ENCODE measurements at places on chromosomes 11 and 22.

DNA sequence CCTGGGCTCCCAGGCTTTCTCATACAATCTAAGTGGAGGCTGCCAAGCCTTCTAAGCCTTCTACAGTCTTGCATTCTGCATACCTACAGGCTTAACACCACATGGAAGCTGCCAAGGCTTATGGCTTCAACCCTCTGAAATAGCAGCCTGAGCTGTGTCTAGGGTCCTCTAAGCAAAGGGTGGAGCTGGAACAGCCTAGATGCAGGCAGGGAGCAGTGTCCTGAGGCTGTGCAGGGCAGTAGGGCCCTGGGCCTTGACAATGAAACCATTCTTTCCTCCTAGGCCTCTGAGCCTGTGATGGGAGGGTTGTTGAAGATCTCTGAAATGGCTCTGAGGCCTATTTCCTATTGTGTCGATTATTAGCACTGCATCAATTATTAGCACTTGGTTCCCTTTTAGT, 150.9 kb upstream of the GRK3 start:
- no peaks in the 10 kb centered on the region for H3K36me3 ChIP-seq
- no peak overlapping the region for H3K27ac ChIP-seq
- no peaks in the 10 kb centered on the region for H3K4me1 ChIP-seq
- H3K4me3 ChIP-seq: no peak overlapping the region
- no peak for DNase-seq

DNA sequence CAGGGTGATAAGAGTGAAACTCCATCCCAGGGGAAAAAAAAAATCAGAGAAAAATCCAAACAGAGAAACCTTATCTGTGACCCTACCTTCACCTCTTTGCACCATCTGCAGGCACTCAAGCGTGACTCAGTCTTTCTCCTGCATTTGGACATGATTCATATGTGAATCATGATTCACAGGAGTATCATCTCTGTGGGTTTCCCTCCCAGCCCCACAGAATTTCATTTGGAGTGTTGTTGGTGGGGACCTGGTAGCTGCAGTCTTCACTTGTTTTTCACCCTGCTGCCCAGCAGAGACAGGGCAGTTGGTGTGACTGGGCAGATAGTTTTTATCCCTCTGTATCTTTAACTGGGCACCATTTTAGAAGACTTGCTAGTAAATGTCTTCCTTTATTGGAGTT, 75.7 kb downstream of the DEPDC5 start:
- H3K36me3 ChIP-seq: no peaks in the 10 kb centered on the region
- no peak overlapping the region for H3K4me3 ChIP-seq
- no peak overlapping the region for H3K27ac ChIP-seq
- peaks cover 20% of the 10 kb centered on the region for H3K4me1 ChIP-seq
- H3K27me3 ChIP-seq: no peaks in the 10 kb centered on the region

GRCh38 chr11:67027483-67027930, 4.6 kb downstream of the SYT12 start:
- no peak for DNase-seq
- no peak overlapping the region for H3K27ac ChIP-seq
- H3K4me1 ChIP-seq: peaks cover 15% of the 10 kb centered on the region
- H3K36me3 ChIP-seq: no peaks in the 10 kb centered on the region
- H3K4me3 ChIP-seq: no peak overlapping the region

GRCh38 chr11:113615773-113616172, 90.3 kb downstream of the TMPRSS5 start:
- no peak for DNase-seq
- H3K27ac ChIP-seq: no peak overlapping the region
- H3K4me1 ChIP-seq: no peaks in the 10 kb centered on the region
- no peaks in the 10 kb centered on the region for H3K36me3 ChIP-seq
- no peak overlapping the region for H3K4me3 ChIP-seq

GRCh38 chr22:37137903-37138665, 11.6 kb downstream of the IL2RB start:
- H3K27me3 ChIP-seq: no peaks in the 10 kb centered on the region
- no peak overlapping the region for H3K4me3 ChIP-seq
- no peaks in the 10 kb centered on the region for H3K4me1 ChIP-seq
- no peak for DNase-seq
- H3K36me3 ChIP-seq: no peaks in the 10 kb centered on the region

DNA sequence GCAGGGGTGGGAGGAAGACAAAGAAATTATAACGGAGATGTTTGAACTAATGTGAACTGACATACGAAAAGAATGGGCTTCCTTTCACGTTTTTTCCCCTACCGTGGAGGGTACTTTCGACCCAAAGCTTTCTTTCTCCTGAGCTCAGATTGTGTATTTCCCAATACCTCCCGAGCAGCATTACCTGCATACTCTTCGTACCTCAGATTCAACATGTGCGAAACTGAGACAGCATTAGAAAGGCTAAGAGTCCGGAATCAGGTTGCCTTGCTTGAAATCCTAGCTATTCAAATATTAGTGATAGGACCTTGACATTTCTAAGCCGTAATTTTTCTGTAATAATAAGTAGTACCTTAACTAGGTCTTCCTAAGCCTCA, 778 bp upstream of the PAK1 start:
- peak overlapping the region; percentile 65 for H3K4me3 ChIP-seq
- no peak for DNase-seq
- H3K4me1 ChIP-seq: no peaks in the 10 kb centered on the region
- no peaks in the 10 kb centered on the region for H3K27me3 ChIP-seq
- no peak overlapping the region for H3K27ac ChIP-seq

GRCh38 chr11:12128301-12128751, 17.9 kb downstream of the MICAL2 start:
- H3K4me1 ChIP-seq: peaks cover 3% of the 10 kb centered on the region
- H3K27ac ChIP-seq: no peak overlapping the region
- no peak for DNase-seq
- no peaks in the 10 kb centered on the region for H3K27me3 ChIP-seq

All from tibial nerve (tissue), 4 donors.